Muscle of arm (tissue), 14 donors: ENCODE measurements at places on chromosomes 3 and 15. TPM values are rescaled to one million over a fixed set of nuclear protein-coding genes. Genes with fewer than 3 reads are reported as not detected.

The TRANK1 gene
- 19.3 TPM for polyA plus RNA-seq

The LRRC28 gene
- 27.3 TPM for polyA plus RNA-seq

The CCR2 gene
- 0.62 TPM for polyA plus RNA-seq

The AP3S2 gene
- polyA plus RNA-seq: 25.9 TPM

The ERICH6 gene
- polyA plus RNA-seq: 0.36 TPM

The CNTN4 gene
- polyA plus RNA-seq: 9.4 TPM
